ENCODE measurements at places on chromosomes 7 and 10. TPM values are rescaled to one million over a fixed set of nuclear protein-coding genes. Genes with fewer than 3 reads are reported as not detected.

GRCh38 chr7:105493923-105494315, 28.2 kb downstream of the PUS7 start:
- DNase-seq, result no peak

- no peak for DNase-seq
Observed at GRCh38 chr7:80929619-80930018, 10.8 kb upstream of the SEMA3C start.

DNA sequence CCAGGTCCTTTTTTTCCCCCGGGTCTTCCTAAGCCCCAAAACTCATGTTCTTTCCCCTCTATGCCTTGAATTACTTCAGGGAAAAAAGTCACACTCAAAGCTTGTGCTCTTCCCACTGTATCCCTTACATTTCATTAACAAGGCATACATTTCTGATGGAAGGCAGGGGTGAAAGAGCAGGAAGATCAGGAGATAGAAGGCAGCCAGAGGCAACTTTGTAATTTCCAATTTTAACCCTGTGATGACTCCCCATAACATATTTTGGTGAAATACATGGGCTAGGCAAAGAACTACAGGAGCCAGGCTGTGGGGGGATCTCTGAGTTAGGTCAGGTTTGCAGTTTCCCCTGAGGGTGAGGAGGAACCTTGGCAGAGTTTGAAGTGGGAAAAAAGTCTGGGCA, 635.0 kb downstream of the LRMDA start:
- DNase-seq, result no peak

POLR2J2 gene
- 36.6 TPM for total RNA-seq

- DNase-seq, result no peak
Observed at GRCh38 chr7:80677629-80678028, 39.2 kb downstream of the CD36 start.

DNA sequence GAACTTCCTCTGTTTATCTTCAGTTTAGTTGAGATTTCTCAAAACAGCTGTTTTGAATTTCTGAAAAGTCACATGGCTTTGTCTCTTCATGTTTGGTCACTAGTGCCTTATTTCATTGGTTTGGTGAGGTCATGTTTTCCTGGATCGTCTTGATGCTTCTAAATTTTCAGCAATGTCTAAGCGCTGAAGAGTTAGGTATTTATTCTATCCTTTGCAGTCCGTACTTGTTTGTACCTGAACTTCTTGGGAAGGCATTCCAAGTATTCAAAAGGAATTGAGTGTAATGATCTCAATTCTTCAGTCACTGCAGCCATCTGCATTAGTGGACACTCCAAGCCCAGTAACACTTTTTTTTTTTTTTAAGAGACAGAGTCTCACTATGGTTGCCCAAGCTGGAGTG, 67.7 kb downstream of the HERC4 start:
- DNase-seq, result no peak

DNA sequence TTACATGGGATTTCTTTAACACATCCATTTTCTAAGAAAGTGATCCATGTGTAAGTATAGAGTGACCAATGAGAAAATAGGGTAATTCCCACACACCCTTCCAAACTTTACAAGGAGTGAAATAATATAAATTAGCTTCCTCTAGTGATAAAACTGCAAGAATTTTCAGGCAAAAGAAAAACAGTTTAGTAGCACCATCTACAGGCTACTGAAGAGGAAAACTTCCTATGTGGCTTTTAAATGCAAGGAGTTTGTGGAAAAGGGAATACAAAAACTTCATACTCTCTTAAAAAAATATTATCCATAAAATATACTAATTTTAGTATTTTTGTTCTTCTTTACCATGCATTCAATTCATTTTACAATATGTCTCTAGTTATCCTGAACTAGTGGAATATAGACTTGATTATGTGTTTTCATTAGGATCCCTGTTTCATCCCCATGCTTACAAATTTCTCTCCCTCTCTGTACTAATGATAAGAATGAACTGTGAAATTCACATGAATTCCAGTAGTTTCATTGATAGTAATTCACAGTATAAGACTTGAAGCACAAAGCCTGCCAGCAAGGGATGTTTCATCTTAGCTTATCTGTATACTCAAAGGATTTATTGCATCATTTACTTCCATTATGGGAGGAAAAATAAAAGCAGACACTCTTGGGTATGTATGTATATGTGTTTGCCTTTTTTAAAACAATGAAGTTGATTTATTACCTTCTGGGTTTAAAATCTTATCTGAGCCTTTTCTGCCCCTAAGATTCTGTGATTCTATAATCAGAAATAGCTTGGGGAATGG, 442.9 kb downstream of the AUTS2 start:
- DNase-seq, result no peak

DNA sequence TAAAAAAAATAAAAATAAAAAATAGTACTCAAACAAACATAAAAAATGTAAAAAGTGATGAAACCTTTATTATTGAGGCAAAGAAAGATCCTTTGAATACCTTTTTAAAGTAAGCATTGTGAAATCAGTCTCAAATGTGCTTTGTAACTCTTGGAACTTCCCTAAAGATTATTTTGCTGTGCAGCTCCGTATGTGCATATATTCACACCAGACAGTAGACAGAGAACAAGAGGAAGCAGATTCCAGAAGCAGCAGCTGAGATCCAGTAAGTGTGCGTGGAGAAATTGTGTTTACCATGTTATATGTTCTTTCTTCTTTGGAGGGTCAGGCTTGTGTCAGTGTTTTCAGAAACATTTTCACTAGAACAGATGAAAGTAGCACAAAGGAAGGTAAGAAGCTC, 324.9 kb downstream of the AGMO start:
- DNase-seq, result no peak

GRCh38 chr10:121457729-121458128, 140.5 kb downstream of the FGFR2 start:
- no peak for DNase-seq

Data from activated CD4-positive, alpha-beta T cell treated with anti-CD3 and anti-CD28 coated beads, Interleukin-2, amount 10 ng/mL, durations not matched to agents 7 days and 5 days (primary cell).